NCI-H774 (cell line): ENCODE measurements at places on chromosomes 5 and 9.

DNA sequence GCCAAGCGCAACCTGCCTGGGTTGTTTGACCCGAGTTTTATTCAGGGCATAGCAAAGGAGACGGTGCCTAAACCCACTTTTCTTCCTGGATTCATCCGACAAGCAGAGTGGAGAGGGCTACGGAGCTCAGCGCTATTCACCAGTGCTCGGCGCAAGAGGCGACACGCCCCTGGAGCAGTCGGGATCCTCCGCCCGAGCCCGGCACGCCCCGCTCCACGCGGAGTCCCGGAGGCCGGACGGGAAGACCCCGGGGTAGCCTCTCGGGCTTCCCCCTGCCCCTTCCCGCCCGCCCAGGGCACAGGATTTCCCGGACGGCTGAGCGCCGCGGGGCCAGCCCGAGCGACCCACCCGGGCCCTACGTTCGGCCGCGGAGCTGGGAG is 427 bp downstream of the SERINC5 start:
- no peak for DNase-seq

DNA sequence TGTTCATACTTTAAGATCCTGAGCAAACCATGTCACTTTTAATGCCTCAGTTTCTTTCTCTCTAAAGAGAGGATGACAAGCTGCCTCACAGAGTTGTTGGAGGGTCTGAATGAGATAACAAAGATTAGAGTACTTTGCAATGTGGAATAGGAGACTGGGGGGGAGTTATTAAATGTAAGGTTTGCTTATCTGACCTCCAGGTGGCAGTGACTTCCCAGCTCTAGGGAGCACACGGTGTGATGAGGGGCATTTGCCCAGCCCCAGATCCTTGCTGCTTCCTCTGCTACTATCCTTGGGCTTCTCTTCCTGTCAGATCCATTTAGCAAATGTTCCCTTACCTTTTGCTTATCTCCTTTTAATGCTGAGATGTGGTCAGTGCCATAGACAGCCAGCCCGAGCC is 30.7 kb downstream of the ENHO start:
- no peak for DNase-seq

DNA sequence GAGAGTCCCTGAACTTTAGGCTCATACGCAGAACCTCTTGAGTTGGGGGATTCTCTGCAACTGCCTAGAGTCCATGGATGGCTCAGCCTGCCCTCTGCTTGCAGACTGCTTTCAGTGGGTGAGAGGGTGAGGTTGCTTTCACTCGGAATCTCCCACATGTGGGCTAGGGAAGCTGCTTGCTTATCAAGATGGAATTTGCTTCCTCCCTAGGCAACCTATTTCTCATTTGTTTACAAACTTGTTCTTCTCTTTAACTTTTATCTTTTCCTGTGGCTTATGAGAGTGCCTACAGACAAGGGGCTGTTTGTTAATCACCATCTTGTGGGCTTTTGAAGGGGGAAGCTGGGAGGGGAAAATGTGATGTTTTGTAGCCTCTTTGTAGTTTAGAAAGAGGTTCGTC is 10.0 kb downstream of the TLE4 start:
- no peak for DNase-seq

GRCh38 chr5:174111287-174111973 is 65.9 kb downstream of the NSG2 start:
- no peak for DNase-seq

GRCh38 chr5:131288328-131288727 is 24.5 kb downstream of the CDC42SE2 start:
- no peak for DNase-seq

DNA sequence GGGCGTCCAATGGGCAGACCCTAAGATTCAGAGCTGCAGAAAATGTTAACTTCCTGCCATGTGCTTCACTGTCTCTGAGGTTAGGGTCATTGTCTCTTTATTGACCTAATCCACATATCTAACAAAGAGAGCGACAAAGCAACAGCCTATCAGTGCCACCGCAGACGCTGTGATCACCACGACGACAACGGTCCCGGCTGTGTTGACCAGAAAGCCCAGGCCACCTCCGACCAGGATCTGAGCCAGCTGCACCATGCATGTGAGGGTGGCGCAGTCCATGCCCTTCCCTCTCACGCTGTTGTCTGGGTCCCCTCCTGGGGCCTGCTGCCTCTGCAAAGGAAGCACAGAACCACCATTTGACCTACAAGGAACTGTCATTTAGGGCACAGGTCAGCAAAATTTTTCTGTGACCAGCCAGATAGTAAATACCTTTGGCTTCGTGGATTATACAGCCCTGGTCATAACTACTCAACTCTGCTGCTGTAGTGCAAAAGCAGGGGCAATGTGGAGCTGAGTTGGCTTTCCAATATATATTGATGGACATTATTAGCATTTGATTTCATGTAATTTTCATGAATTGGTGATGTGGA is 8.5 kb downstream of the RXFP3 start:
- peak; percentile 71 for DNase-seq

GRCh38 chr5:73459366-73459765 is 10.8 kb upstream of the FOXD1 start:
- DNase-seq, result no peak

- no peak for DNase-seq
Observed at GRCh38 chr5:126745259-126745992, 31.5 kb upstream of the LMNB1 start.

- no peak for DNase-seq
Observed at GRCh38 chr5:174799121-174799520, 74.7 kb downstream of the MSX2 start.

DNA sequence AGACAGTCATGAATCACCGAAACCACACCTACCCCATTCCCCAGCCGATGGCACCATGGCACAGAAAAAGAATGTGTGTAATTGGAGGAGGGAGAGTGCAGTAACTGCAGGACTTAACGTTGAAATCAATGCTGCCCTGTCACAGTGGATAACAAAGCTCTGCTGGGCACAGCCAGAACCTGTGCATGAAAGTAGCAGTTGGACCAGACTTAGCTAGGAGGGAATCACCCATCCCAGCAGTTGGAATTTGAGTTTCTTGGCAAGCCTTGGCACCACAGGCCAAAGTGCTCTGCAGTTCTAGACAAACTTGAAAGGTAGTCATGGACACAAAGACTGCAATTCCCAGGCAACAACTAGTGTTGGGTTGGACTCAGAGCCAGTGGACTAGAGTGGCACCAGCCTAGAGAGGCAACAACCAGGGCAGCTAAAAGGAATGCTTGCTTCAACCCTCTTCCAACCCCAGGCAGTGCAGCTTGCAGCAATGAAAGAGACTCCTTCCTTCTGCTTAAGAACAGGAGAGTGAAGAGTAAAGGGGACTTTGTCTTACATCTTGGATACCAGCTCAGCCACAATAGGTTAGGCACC is 19.1 kb downstream of the TMEM232 start:
- no peak for DNase-seq

- DNase-seq, result no peak
Observed at GRCh38 chr9:117951127-117951526, 246.9 kb downstream of the TLR4 start.

DNA sequence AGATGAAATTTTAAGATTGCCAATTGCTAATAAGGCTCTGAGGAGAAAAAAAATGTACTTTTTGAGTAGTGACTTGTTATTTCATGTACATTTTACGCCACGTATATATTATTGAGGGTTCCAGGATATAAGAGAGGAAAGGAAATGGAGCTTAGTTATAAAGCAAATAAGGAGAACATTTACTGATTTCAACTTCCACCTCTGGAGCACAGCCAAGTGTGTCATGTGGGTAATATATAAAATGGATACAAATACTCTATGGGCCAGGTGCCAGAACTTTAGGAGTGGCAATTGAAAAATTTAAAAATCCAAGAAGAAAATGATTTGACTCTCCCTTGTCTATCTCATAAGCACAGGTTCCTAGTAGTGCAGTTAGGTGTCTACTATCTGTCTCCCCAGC is 45.0 kb upstream of the VLDLR start:
- peak; percentile 37 for DNase-seq

DNA sequence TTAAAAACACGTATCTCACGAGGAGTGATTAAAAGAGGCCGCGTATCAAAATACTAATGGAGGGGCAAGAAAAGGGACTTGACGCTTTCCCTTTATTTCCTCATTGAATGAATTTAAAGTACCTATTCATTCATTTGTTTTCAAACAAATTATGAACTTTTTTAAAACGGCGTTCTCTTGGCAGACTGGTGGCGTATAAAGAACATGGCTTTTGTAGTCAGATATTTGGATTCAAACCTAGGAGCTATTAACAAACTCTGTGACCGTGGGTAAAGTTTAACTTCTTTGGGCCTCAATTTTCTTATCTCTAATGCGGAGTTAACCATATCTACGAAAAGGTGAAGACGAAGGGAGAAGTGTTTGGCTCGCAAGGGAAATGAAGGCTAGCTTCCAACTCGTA is 876 bp downstream of the CAAP1 start:
- no peak for DNase-seq

GRCh38 chr9:8867148-8867547 is 1067.6 kb upstream of the DMAC1 start:
- no peak for DNase-seq

DNA sequence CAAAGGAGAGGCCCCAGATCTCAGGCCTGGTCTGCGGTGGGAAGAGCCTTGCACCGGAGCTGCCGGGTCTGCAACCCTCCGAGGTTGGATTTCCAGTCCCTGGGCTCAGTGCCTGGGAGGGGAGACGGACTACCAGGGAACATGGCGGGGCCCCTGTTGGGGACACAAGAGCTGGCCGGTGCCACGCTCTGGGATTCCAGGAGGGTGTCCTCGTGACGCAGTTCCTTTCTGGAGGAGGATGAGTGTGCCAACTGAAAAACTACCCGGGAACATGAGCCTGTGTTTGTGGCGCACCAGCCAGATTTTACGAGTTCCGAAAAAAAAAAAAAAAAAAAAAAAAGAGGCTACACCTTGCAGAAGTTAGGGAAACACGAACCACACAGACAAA is 9.0 kb downstream of the NRARP start:
- no peak for DNase-seq

DNA sequence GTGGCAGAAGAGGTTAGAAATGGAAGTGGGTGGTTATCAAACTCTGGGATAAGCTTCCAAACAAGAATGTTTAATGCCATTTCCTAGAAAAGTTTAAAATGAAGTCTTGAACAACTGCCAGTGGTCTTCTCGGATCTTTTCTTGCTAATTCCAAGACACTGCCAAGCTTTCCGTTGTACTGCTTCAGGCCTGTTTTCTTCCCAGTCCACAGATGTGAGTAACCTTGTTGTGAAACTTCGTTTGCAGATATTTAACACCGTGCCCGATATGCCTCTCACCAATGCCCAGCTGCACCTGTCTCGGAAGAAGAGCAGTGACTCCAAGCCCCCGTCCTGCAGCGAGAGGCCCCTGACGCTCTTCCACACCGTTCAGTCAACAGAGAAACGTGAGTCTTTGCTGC is 269.8 kb downstream of the NR3C1 start:
- no peak for DNase-seq

GRCh38 chr9:91285729-91286353 is 75.9 kb downstream of the AUH start:
- DNase-seq, result no peak

DNA sequence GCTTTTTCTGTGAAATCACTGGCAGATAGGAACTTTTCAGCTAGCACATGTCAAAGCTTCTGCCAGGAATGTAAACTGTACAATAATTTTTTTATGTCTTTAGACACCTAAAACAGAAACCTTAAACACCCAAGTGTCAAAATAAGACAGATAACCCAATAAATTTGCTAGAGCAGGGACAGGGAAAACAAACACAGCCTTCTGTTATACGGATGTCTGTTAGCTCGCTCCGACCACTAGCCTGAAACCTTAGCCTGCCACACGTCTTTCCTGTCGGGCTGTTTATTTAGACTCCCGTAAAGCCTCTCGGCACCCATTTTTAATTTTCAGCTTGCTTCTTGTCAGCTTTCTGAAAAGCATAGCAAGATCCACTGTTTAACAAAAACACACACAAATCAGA is 355.4 kb upstream of the SLC24A2 start:
- peak; percentile 55 for DNase-seq

DNA sequence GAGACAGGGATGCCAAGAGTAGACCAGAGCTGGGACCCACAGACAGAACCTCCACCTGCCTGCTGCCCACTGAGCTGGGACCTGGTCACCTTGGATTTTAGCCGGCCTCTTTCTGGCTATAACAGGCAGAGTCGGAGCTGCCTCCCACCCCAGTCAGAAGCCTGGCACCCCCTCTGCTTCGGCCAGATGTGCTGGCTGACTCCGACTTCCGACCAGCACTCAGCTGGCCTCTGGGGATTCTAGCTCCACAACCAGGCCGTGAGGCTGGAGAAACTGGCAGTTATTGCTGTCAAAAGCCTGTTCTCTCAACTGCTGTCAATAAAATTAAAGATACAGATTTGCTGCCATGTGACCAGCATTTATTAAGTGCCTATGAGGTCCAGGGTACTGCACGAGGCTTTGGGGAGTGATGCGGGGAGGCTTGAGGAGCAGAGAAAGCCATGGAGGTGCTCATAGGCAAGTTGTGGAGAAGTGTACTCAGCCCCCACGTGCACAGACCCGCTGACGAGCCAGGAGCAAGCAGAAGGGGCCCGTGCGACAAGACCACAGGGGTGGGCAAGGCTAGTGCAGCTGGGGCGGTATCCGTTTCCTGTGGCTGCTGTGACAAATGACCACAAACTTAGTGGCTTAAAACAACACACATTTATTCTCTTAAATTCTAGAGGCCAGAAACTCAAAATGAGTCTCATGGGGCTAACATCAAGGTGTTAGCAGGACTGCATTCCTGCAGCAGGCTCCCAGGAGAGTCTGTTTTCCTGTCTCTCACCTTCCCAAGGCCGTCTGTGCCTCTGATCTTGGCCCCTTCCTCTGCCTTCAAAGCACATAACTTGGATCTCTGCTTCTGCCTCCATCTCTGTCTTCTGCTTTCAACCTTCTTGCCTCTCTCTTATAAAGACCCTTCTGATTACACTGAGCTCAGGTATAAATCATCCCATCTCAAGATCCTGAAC is 13.1 kb downstream of the GFI1B start:
- DNase-seq, result no peak

GRCh38 chr5:151186052-151186451 is 28.5 kb upstream of the ANXA6 start:
- DNase-seq, result no peak

DNA sequence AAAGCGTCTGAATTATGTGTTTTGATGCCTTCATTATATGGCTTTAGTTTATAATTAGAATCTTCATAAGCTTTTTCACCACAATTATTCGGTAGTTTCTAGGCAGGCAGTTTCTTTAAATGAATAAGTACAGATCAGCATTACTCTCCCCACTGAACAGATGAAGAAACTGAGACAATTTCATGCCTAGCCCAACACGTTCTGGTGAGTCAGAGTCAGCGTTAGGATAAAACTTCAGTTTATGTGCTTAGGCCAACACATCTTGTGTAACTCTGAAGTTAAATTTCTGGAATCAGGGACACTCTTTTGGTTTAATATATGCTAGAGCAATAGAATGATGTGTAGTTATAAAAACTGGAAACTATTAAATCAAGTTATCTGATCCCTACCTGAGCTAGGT is 186.7 kb upstream of the ELL2 start:
- no peak for DNase-seq

GRCh38 chr5:135379046-135379654 is 19.9 kb downstream of the MACROH2A1 start:
- no peak for DNase-seq

DNA sequence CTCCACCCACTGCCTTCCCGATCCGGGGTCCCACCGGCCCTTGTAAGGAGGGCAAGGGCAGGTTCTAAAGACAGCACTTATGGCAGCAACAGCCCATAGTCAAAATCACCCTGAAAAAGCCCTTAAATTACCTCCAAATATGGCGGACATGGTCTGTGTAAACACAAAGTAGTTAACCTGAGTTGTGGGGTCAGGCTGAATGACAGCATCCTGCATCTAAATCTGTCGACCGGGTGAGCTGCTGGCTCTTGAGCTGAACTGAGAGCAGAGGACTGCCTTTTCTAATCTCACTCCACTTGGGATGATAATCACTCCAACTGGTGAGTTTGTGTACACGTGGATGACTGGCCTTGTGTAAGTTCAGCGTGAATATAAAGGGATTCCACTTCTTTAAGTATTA is 249.6 kb downstream of the DENND1A start:
- DNase-seq, result no peak
